T-helper 2 cell treated with Interferon-gamma antibody and Interleukin-4, amounts not matched to agents 5 μg/mL and 100 μg/mL, for 36 hours (primary cell): ENCODE measurements at places on chromosomes 16 and 17.
A peak's percentile ranks its signal among the peaks of the same experiment; 100 is the strongest.

GRCh38 chr16:56424791-56425438 is 430 bp downstream of the AMFR start:
- H3K4me1 ChIP-seq = peaks cover 48% of the 10 kb centered on the region
- peak overlapping the region; percentile 86 for H3K27ac ChIP-seq
- no peaks in the 10 kb centered on the region for H3K27me3 ChIP-seq
- H3K36me3 ChIP-seq = peaks cover 12% of the 10 kb centered on the region
- DNase-seq = peak; percentile 55

- no peaks in the 10 kb centered on the region for H3K36me3 ChIP-seq
- H3K27me3 ChIP-seq = peaks cover 2% of the 10 kb centered on the region
- H3K27ac ChIP-seq = no peak overlapping the region
- no peak for DNase-seq
These were observed 26.1 kb downstream of the TRPV3 start for GRCh38 chr17:3531266-3532101.

GRCh38 chr17:227078-227945 is 45.9 kb upstream of the DOC2B start:
- H3K27me3 ChIP-seq = no peaks in the 10 kb centered on the region
- no peak overlapping the region for H3K4me3 ChIP-seq
- no peak overlapping the region for H3K27ac ChIP-seq
- no peaks in the 10 kb centered on the region for H3K36me3 ChIP-seq
- H3K4me1 ChIP-seq = no peaks in the 10 kb centered on the region
- DNase-seq = no peak

- no peak for DNase-seq
- H3K27ac ChIP-seq = no peak overlapping the region
- no peak overlapping the region for H3K4me3 ChIP-seq
- H3K36me3 ChIP-seq = no peaks in the 10 kb centered on the region
- no peaks in the 10 kb centered on the region for H3K27me3 ChIP-seq
These were observed 235.8 kb upstream of the ASIC2 start for GRCh38 chr17:33528846-33529245.

DNA sequence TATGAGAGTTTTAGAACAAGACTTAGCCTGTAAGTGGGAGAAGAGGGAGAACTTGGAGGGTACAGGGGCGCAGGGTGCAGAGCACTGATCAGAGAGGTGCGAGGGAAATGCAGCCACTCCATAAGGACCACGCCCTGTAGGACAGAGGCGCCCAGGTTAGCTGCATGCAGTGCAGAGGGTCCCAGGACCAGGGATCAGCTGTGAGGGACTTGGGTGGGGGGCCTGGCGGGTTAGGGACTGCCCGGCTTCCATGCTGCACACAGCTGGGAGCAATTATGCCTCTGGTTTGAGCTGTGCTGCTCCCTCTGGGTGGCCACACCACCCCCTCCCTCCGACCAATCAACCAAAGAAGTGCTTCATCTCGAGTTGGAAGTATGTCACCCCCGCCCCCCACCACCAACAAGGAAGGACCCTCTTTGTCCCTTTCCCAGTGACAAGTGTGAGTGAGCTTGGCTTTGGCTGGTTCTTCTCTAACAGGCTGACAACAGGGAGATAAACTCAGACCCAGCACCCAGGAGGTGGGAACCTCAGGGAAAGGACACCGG is 22.2 kb upstream of the CLEC18A start:
- no peaks in the 10 kb centered on the region for H3K4me1 ChIP-seq
- no peak overlapping the region for H3K27ac ChIP-seq
- no peak for DNase-seq
- peaks cover 9% of the 10 kb centered on the region for H3K36me3 ChIP-seq
- H3K4me3 ChIP-seq = no peak overlapping the region

DNA sequence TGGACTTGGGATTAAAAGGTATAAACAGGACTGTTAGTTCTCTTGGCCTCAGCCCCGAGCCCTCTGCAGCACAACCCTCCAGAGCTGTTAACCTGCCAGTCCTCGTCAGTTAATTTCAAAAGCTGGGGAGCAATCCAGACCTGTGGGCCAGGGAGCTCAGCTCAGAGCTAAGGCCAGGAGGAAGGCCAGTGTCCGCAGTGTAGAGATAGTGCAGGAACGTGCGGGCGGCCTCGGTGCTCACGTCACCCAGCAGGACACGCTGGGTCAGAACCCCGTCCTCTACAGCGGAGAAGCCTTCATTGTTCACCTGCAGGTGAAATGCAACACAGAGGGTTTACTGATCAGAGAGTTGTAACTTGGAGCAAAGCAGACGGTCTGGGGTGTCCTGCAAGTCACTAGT is 15.4 kb upstream of the NLRC3 start:
- peaks cover 4% of the 10 kb centered on the region for H3K4me1 ChIP-seq
- no peak overlapping the region for H3K27ac ChIP-seq
- no peaks in the 10 kb centered on the region for H3K27me3 ChIP-seq

DNA sequence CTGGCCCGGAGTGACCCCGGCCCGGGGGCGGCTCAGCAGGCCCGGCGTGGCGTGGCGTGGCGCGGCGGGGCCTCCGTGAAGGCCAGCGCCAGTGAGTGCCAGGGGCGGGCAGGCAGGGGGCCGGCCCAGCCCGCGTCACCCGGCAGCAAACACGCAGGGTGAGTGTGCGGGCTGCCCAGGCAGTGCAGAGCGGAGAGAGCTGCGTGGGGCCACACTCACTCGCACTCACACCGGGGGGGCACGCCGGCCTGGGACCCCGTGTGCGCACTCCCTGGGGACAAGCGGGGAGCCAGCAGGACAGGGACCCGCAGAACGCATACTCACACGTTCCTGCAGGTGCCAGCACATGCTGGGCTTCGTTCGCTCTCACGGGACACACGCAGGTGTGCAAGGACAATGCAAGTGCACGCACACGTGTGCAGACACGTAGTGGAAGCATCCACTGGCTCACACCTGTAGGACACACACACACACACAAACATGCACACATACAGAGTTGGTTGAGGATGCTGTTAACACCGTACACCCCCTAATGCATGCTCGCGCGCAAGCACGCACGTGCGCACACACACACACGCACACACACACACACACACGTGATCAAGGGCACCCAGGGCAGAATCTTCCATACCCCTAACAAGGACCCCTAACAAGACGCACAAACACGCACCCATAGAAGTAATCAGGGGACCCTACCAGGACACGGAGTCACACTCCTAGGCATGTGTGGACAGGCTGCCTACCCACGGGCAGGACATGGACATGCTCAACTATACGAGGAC is 7.7 kb downstream of the USP6 start:
- peaks cover 42% of the 10 kb centered on the region for H3K27me3 ChIP-seq
- no peak overlapping the region for H3K27ac ChIP-seq
- no peak overlapping the region for H3K4me3 ChIP-seq
- DNase-seq = no peak

- H3K27ac ChIP-seq = no peak overlapping the region
- DNase-seq = peak; percentile 17
- no peak overlapping the region for H3K4me3 ChIP-seq
- H3K36me3 ChIP-seq = peaks cover 2% of the 10 kb centered on the region
- no peaks in the 10 kb centered on the region for H3K4me1 ChIP-seq
These were observed 117.4 kb downstream of the IRF8 start for GRCh38 chr16:86016201-86016965.

DNA sequence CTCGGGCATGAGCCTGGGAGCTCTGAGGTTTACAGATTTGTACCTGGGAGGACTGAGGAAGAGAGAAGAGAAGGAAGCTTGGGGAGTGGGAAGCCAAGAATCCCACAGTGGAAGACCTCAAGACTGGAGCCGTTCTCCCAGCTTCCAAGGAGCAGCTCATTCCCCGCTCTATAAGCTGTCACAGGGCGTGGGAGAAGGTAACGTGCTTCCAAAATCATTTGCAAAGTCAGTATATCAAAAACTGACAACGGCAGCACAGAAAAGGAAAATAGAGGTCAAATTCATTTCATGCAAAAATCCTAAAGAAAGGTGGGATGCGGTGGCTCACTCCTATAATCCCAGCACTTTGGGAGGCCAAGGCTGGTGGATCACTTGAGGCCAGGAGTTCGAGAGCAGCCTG is 7.8 kb downstream of the PIK3R5 start:
- no peak for DNase-seq
- H3K36me3 ChIP-seq = peaks cover 71% of the 10 kb centered on the region
- H3K27me3 ChIP-seq = no peaks in the 10 kb centered on the region
- H3K27ac ChIP-seq = peak overlapping the region; percentile 53

DNA sequence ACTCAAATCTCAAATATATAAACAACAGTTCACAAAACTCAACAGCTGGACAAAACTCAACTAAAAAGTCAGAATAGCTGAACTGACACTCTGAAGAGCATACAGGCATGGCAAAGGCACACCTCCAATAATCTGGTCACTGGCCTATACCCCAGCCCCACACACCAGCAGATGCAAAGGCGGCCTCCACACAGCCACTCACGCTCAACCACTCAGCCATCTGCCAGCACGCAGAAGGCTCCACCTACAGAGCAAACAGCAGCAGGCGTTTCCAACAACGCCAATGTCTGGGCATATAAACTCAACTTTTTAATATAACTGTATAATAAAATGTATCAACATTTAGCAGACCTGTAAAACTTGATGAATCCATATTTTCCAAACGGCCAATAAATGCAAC is 17.2 kb downstream of the USP7 start:
- DNase-seq = no peak
- H3K27ac ChIP-seq = no peak overlapping the region
- H3K27me3 ChIP-seq = no peaks in the 10 kb centered on the region
- no peaks in the 10 kb centered on the region for H3K36me3 ChIP-seq
- peaks cover 67% of the 10 kb centered on the region for H3K4me1 ChIP-seq
- no peak overlapping the region for H3K4me3 ChIP-seq
